ENCODE measurements at places on chromosomes 4 and X.

GRCh38 chr4:169050881-169051760 is 41.1 kb upstream of the CBR4 start:
- ATAC-seq, result no peak

GRCh38 chr4:139922406-139923024 is 231.5 kb downstream of the MAML3 start:
- peak; percentile 77 for ATAC-seq

- no peak for ATAC-seq
Measured at GRCh38 chr4:55338486-55338885, 7.6 kb upstream of the SRD5A3 start.

GRCh38 chrX:134186362-134187121 is 50.4 kb upstream of the CCDC160 start:
- no peak for ATAC-seq

GRCh38 chr4:11149612-11150259 is 279.0 kb downstream of the HS3ST1 start:
- ATAC-seq, result no peak

GRCh38 chr4:153573221-153573620 is 107.1 kb downstream of the TMEM131L start:
- no peak for ATAC-seq

DNA sequence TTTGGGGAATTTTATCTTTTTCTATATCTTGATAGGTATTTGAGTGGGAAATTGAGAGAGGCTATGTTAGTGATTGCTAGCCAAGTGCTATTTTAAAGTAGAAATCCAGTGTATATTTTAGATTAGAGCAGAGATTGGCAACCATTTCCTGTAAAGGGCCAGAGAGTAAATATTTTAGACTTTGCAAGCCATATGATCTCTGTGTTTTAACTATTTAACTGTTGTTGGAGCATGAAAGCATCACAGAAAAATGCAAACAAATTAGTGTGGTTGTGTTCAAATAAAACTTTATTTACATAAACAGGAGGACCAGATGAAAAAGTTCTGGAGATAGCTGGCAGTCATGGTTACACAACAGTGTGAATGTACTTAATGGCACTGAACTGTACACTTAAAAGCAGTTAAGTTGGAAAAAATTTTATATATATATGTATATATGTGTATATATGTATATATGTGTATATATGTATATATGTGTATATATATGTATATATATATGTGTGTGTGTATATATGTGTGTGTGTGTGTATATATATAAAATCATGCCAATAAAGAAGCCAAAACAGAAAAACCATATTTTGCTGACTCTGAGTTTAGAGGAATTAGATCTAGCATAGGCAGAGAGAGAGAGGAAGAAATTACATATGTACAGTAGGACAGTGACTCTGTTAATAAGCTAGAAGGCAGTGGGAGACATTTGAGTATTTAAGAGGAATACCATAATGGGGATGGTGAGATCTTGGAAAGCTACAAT is 83.4 kb downstream of the TMEM164 start:
- ATAC-seq, result no peak

GRCh38 chrX:3159995-3160720 is 118.9 kb downstream of the ARSF start:
- ATAC-seq, result no peak

- ATAC-seq, result no peak
Measured at GRCh38 chrX:45200741-45201234, at the start of gene DIPK2B. TSS of gene DIPK2B (minus strand) at chrX:45200876. CDS start at chrX:45200826, 50 bp downstream.

- peak; percentile 61 for ATAC-seq
Measured at GRCh38 chr4:113781439-113782040, 20.0 kb upstream of the CAMK2D start.

DNA sequence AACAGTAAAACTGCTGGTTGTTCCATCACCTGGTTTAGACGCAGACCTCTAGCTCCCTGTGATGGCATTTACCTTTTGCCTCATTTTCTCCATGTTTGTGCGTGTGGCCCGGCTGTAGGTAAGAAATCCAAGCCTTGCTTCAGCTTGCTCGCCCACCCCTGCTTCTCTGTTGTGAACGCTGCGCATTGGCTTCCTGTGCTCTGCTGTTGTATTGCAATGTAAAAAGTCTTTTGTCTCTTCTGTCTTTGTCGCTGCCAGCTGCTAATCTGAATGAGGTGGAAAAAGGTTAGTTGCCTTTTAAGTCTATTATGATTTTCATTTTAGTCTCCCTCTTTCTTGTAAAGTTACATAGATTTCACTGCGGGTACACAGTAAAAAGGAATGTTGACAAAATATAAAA is 127.3 kb upstream of the PACRGL start:
- ATAC-seq, result no peak

- ATAC-seq, result no peak
Measured at GRCh38 chrX:114819509-114819908, 197.9 kb downstream of the IL13RA2 start.

DNA sequence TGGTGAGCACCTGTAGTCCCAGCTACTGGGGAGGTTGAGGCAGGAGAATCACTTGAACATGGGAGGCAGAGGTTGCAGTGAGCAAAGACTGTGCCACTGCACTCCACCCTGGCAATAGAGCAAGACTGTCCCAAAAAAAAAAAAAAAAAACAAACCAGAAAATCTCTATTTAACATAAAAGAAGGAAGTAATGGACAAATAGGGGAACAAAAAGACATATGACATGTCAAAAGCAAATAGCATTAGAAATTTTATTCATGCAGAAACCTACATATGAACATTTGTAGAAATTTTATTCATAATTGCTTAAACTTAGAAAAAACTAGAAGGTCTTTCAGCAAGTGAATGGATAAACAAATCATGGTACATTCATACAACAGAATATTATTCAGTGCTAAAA is 97.1 kb upstream of the SH3RF1 start:
- no peak for ATAC-seq

- no peak for ATAC-seq
Measured at GRCh38 chrX:123291623-123292022, 107.5 kb downstream of the GRIA3 start.

GRCh38 chr4:108556588-108557200 is 63.7 kb upstream of the RPL34 start:
- ATAC-seq, result no peak

- no peak for ATAC-seq
Measured at GRCh38 chrX:130415201-130415600, 13.4 kb downstream of the RBMX2 start.

DNA sequence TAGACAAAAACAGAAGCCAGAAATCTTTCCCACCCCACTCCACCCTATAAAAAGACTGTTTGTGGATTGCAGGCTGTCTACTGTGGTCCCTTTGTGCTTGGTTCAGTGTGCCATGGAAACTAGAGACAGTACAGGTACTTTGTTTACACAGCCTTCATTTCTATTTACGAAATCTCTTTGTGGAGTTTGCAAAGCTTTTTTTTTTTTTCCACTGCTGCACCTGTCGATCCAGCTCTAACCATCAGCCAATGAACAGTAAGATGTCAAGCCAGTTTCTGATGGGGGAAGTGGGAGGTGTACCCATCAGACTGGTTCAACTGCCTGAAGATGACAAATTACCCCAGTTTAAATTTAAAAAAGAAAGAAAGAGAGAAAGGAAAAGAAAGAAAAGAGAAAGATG is 20.2 kb upstream of the LRBA start:
- no peak for ATAC-seq

DNA sequence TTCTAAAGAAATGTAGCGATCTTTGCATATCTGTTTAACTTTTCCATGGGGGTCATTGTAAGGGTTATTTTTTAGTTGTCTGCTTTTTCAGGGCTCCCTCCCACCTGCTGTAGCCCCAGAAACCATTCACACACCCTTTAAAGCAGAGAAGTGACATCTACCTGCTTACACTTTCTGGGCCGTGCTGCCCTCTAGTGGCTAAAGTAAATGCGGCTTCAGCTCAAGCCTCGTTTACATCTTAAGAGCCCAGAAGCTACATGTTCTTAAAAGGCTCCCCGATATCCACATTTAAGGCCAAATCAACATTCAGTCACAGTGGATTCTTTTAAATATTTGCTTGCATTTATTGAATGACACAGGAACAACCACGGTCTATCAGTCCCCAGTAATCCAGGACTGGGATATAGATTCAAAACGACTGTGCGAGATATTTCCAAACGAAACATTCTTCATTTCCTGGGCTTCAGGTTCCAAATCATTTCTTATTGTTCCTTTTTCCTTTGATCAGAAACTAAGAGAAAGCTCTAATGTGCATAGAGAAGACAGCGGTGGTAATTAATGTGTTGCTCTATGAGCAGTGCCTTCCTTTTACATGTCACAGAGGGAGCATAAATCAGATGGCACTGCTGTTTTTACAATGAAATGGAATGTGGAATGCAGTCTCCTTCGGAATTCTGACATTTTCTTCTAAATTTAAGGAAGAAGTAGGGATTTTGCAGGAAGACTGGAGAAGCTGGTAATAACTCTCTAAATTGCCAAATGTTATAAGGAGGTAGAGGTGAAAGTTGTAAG is 119.9 kb downstream of the RASGEF1B start:
- ATAC-seq, result peak; percentile 92

DNA sequence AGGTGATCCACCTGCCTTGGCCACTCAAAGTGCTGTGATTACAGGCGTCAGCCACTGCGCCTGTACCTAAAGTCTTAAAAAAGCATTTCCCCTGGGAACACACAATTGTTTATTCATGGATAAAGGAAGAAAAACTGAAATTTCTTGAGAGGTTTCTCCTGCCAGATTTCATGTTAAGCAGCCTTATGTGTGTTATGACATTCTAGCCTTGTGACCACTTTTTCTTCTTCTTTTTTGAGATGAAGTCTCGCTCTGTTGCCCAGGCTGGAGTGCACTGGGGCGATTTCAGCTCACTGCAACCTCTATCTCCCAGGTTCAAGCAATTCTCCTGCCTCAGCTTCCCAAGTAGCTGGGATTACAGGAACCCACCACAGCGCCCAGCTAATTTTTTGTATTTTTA is 57.8 kb upstream of the PLAC8 start:
- no peak for ATAC-seq

- no peak for ATAC-seq
Measured at GRCh38 chrX:132412208-132412607, 76.6 kb downstream of the MBNL3 start.

GRCh38 chr4:180512801-180513475 is 1730.3 kb upstream of the TENM3 start:
- no peak for ATAC-seq

GRCh38 chr4:138297743-138298405 is 55.7 kb upstream of the SLC7A11 start:
- ATAC-seq, result no peak

DNA sequence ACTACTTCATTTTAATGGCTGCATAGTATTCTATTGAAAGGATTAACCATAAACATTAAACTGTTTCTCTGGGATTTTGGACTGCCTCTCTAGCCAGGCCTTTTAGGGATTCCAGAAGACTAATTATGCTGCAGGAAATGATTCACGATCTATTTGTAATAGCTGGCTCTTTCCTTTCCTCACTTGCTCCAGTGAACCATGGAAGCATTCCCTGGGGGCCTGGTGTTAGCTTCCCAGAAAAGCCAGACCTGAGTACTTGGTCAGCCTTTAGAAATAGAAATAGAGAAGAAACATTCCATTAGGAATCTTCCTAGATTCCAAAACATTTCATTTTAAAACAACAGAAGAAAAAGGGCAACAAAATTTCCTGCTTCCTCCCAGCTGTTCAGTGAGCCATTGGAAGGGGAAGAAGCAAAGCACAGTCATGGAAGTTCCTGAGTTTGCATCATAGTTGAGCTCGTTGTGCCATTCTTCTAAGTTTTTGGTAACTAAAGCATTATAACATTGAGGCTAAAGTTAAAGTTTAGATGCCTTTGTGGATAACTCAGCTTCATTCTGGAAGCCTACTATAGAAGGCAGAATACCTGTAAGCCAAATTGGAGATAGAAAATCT is 83.5 kb downstream of the NPNT start:
- ATAC-seq, result peak; percentile 31

- no peak for ATAC-seq
Measured at GRCh38 chr4:76791479-76791878, 106.5 kb downstream of the SOWAHB start.

DNA sequence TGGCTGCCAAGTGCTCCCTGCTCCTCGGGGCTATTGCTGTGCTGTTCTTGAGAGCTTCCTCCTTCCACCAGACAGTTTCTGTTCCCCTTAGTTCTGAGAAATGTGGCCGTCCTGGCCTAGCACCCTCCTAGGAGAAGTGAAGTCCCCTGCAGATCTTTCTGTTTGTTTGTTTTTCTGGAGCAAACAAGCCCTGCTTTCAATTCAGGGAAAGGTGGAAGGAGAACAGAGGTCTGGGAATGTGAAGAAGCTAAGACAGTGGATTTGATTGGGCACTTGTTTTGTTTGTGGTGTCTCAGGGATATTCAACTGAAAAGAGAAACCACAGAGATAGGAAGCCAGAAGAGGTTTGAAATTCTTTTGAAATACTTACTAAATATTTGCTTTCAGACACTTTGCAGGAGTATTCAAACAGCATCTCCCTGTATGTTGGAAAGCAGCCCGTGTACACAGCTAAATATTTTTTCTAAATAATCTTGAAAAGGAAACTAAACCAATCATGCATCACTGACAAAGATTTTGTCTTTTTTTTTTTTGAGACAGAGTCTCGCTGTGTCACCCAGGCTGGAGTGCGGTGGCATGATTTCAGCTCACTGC is 36.5 kb upstream of the PPM1K start:
- ATAC-seq, result peak; percentile 50

- ATAC-seq, result peak; percentile 78
Measured at GRCh38 chr4:124478470-124478869, 234.1 kb downstream of the ANKRD50 start.

GRCh38 chr4:125315576-125316400 is 1.0 kb downstream of the FAT4 start:
- ATAC-seq, result peak; percentile 44

DNA sequence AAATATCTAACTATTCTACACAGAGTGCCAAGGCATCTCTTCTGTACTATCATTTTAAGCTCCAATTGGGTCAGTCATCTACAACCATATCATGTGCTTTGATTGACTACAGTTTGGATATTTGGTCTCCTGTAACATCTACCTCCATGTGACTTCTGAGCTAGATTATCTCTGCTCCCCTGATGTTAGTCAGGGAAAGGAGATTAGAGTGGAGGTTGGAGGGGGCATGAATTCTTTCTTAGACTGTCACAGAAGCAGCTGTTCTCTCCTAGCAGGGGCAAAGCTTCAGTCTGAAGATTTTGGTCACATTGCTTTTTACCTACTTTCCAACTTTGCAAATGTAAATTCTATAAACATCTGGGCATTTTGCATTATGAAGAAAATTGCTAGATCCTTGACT is 62.6 kb upstream of the C4orf54 start:
- ATAC-seq, result no peak

- no peak for ATAC-seq
Measured at GRCh38 chr4:158195297-158195696, 15.0 kb upstream of the TMEM144 start.

Data from SK-N-SH treated with all-trans-retinoic acid at 6 μM for 48 hours (cell line).